ENCODE measurements at places on chromosomes 3 and 15.

- no peak for DNase-seq
These were observed 13.7 kb downstream of the ZDHHC19 start for GRCh38 chr3:196197524-196197923.

DNA sequence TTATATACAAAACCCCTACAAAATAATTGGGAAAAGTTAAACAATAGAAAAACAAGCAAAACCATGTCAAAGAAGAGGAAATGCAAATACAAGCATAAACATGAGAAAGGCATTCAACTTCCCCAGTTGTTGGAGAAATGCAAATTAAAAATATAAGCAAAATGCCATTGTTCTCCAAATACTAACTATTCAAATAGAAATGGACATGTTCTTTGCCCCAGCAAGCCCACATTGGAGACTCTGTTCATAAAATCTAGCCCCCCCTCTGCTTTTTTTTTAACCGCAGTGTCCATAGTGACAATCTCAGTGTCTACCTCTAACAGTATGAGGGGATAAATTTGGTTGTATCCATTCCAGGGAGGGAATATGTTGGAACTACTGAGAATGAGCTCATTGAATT, 59.7 kb upstream of the LCTL start:
- DNase-seq = no peak

GRCh38 chr3:68059628-68060152, 405.3 kb upstream of the SUCLG2 start:
- DNase-seq = no peak

DNA sequence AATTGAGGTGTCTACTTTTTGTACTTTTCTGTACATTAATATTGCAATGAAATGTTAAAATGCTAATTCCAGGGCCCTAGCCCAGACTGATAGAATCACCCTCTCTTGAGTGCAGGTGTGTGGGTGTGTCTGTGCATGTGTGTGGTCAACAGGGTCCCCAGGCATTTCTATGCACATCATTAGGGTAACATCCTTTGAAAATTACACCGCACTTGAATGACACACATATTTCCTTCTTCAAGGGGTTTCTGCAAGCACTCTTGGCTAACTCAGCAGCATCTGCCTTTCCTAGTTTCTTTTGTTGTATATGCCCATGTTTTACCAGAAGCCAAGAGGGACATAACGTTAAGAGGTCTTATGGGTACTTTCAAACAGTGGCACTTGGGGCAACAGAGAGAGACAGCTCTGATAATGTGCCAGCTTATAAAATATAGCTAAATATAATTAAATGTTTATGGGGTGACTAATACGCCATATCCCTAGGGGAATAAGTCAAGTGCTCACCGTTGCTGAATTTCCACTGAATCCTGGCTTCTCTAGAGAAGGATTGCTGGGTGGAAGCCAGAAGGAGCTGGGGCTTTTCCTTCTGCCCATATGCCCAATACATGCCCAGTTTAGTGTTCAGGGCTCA, 54.5 kb upstream of the LRIG1 start:
- no peak for DNase-seq

DNA sequence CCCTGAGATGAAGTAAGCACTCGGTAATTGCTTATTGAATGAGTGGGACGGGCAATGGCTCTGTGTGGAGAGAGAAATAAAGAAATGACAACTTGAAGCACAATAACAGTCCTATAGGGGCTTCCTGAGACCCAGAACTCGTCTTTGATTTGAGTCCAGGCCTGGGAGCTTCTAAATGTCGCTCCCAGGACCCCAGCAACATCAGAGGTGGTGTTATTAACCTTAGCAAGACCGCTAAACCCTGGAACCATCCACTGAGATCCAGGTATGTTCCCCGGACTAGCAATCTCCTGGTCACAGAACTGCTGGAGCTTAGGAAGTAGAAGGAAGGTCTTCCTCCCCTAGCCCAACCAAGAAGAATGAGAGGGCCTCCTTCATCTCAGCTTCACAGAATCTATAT, 160.0 kb downstream of the MINAR1 start:
- DNase-seq = no peak
